ENCODE measurements at places on chromosomes 1 and 21. TPM values are rescaled to one million over a fixed set of nuclear protein-coding genes. Genes with fewer than 3 reads are reported as not detected.

GRCh38 chr1:207131163-207131562, 27.1 kb downstream of the C4BPA start:
- DNase-seq: no peak

GRCh38 chr1:208201229-208201628, 43.0 kb downstream of the PLXNA2 start:
- DNase-seq: peak; percentile 92

DNA sequence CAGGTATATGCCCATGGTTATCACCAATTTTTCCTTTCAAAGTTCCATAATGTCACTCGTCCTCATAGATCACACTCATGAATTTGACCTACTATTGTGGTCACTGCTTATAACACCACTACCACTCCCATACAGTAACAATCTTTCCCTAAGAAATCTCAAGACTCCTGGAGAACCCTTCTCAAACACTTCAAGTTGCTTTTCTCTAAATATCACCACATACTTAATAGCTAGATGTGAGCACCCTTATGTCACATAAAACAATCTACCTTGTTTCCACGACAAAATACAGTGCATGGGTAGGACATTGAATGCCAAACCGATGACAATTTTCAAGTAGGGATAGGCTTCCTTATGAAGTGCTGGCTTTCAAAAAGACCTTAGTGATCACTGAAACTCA, 104.5 kb downstream of the LRRC53 start:
- no peak for DNase-seq

DNA sequence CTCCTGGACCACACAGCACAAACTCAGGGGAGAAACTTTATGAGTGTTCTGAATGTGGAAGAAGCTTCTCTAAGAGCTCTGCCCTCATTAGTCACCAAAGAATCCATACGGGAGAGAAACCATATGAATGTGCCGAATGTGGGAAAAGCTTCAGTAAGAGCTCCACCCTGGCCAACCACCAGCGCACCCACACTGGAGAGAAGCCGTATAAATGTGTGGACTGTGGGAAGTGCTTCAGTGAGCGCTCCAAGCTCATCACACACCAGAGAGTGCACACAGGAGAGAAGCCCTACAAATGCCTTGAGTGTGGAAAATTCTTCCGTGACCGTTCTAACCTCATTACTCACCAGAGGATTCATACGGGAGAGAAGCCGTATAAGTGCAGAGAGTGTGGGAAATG, 22.5 kb downstream of the ZSCAN20 start:
- no peak for DNase-seq

RNF186 gene
- total RNA-seq: not detected

GJA4 gene
- total RNA-seq: not detected
